Amniotic stem cell (primary cell): ENCODE measurements at places on chromosomes 16 and 17.

- DNase-seq = no peak
Measured at GRCh38 chr16:824601-825000, 24.1 kb upstream of the GNG13 start.

DNA sequence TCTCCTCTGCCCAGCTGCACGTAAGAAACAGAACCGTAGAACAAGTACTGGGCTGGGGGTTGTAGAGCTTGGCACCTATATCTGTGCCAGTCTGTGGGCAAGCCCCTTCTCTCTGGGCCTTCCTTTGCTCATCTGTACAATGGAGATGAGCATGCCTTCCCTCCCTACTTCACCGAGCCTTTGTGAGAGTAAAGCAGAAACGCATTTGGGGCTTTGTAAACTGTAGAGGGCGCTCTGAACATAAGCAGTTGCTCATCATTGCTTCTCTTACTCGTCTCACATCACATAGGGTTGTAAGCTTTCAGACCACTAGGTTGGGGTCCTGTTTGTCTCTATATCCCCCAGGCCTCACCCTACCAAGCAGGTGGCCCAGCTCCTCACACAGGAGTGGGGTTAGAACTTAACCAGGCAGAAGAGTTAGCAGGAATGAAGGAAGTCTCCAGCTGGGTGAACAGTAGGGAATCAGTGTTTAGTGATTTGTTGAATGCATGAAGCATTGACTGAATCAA is 15.1 kb downstream of the SAMD14 start:
- DNase-seq = no peak

DNA sequence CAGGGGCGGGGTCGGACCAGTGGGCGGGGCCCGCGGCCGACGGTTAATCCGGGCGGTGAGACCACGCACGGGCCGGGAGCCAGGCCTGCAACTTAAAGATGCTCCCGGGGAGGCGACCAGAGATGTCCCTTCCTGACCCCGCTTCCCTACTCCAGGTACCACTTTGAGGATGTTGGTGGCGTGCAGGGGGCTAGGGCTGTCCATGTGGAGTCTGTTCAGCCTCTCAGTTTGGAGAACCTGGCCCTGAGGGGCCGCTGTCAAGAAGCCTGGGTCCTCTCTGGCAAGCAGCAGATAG is 580 bp downstream of the RANGRF start:
- no peak for DNase-seq

GRCh38 chr17:2025622-2026309 is 632 bp upstream of the RTN4RL1 start:
- DNase-seq = peak; percentile 75

DNA sequence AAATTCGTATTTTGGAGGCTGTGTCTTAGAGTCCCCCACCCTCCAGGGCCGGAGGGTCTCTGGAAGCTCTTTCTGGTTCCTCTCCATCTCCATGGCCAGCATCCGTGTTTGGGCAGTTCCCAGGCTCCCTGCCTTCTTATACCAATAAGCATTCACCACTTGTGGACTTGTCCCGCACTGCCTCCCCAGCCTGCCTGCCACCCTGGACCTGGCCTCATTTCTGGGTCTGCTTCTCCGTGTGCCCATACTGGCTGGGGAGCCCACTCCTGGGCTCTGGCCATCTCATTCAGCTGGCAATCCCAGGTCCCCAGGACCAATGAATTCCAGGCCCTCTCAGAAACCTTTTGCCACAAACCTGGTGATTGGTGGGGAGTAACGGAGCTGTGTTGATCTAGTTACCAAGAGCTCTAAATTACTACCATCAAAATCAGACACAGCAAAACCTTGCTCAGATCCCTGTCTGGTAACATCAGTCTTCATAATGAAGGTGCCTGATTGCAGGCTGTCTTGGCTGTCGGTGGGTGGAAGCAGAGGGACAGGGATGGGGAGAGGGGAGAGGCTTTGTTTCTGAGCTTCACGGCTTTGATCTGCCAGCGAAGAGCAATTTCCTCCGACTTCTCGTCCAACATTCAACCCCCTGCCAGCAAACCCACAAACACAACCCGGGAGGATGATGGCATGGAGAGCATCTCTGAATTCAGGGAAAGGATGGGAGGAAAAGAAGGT is 27.7 kb upstream of the CRHR1 start:
- no peak for DNase-seq

DNA sequence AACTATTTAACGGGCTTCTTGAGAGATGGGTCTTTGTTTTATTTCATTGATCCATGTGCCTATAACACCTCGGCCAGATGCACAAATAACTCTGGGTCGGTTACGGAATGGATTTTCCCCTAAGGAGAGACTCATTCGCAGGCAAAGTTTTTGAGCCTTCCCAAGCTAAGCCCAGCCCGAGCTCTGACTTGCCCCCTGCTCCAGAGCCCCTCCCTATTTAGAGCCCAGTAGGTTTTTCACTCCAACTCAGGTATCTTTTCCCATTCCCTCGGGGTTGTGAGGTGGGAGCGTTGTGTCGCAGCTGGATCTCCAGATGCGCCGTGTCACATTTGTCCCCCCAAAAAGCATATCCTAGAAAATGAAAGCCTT is 812 bp upstream of the MYOCD start:
- no peak for DNase-seq

DNA sequence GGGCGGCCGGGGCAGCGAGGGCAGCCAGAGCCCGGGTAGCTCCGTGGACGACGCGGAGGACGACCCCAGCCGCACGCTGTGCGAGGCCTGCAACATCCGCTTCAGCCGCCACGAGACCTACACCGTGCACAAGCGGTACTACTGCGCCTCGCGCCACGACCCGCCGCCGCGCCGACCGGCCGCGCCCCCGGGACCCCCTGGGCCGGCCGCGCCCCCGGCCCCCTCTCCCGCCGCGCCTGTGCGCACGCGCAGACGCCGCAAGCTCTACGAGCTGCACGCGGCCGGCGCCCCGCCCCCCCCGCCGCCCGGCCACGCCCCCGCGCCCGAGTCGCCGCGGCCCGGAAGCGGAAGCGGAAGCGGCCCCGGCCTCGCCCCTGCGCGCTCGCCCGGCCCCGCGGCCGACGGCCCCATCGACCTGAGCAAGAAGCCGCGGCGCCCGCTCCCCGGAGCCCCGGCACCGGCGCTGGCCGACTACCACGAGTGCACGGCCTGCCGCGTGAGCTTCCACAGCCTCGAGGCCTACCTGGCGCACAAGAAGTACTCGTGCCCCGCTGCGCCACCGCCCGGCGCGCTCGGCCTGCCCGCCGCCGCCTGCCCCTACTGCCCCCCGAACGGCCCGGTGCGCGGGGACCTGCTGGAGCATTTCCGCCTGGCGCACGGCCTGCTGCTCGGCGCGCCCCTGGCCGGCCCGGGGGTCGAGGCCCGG is 36.1 kb upstream of the ZC3H18 start:
- peak; percentile 21 for DNase-seq
